HepG2 (cell line): ENCODE measurements at places on chromosomes 7 and 10. TPM values are rescaled to one million over a fixed set of nuclear protein-coding genes. Genes with fewer than 3 reads are reported as not detected.

Gene OR2A7
- total RNA-seq, result not detected in 2 replicates

Gene VPS37D
- total RNA-seq, result 4.9 and 6.3 TPM in 2 replicates

Gene WIPF3
- 0.06 TPM in 1 of 2 replicates, not detected in the other for total RNA-seq

Gene HK1
- total RNA-seq, result 0.21 and 0.29 TPM in 2 replicates

Gene CALML3
- total RNA-seq, result not detected in 2 replicates

Gene POP7
- 91.1 and 91.5 TPM in 2 replicates for total RNA-seq

Gene PAPOLB
- total RNA-seq, result not detected in 2 replicates

Gene FKBP6
- 0.13 and 0.20 TPM in 2 replicates for total RNA-seq

Gene FAM149B1
- total RNA-seq, result 9.1 and 9.3 TPM in 2 replicates

Gene OGDHL
- 1.6 and 3.0 TPM in 2 replicates for total RNA-seq

Gene SLC16A9
- 0.07 and 0.09 TPM in 2 replicates for total RNA-seq

Gene ZFAND4
- total RNA-seq, result 9.2 and 9.7 TPM in 2 replicates

Gene PRPS1L1
- total RNA-seq, result not detected in 2 replicates

Gene MBL2
- 9.2 and 9.6 TPM in 2 replicates for total RNA-seq

DNA sequence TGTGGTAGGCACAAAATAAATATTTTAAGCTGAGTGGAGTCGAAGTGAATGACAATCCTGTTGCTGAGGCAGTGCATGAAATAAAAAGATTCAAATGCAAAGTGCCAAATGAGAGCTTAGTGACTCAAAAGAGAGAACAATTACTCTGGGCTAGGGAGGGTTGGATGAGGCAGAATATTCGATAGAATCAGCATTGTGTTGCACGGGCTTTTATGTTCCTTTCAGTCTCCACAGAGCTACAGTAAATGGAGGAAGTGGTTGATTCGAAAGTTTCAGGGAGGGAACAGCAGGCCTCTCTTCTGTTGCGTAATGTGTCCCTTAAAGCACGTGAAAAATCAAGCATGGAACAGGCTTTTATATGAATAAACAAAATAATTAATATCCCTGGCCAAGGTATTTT is 599.3 kb upstream of the CELF2 start:
- DNase-seq, result no peak

DNA sequence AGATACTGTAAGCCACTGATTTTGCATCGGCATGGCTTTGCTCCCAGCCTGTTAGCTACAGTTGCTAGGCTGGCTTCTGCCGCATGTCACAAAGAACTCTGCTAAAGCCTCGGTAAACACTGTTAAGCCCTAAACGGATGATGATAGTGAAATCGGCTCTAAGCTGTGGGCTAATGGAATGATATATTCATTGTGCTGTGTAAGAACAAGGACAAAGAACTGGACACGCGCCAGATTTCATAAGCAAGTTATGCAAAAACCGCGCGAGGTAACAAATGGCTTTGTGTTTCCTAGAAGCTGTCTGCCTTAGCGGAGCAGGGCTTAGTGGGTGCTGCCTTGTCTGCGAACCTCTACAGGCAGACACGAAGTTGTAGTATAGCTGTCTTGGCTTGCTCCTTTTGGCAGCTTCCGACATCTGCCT is 331.3 kb upstream of the COBL start:
- peak; percentile 49 for DNase-seq

GRCh38 chr7:32680259-32681173 is 185.2 kb downstream of the AVL9 start:
- DNase-seq, result no peak

GRCh38 chr10:35359056-35359455 is 22.7 kb downstream of the CCNY start:
- no peak for DNase-seq

GRCh38 chr7:99385564-99385963 is 11.0 kb downstream of the ARPC1B start:
- DNase-seq, result no peak

DNA sequence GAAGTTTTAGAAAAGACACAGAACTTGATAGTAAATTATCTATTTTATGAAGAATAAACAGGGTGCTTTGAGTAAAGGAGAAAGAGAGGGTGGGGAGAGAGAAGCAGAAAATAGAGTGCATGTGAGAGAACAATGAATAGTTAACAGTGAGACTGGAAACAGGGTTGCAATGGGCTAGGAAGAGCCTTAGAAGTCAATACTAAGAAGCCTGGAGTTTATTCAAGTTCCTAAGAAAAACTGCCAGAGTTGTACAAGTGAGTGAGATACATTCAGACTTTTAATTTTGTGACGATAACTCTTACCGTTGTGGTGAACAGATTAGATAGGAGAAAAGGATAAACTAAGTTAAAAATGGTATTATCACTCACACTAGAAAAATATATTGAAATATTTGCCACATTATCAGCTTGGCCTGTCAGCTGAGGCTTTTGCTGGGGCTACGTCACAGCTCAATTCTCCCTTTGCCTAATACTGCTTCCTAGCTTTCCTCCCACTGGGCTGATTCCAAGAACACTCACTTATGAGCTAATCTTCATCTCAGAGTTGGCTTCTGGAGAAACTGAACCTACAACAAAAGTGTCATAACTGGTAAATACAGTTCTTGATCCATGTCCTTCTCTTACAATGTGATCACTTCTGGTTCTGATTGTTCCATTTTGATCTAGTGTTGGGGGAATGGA is 92.7 kb downstream of the SEMA3D start:
- DNase-seq, result no peak

- no peak for DNase-seq
Observed at GRCh38 chr7:11847336-11847735, 15.3 kb upstream of the THSD7A start.

DNA sequence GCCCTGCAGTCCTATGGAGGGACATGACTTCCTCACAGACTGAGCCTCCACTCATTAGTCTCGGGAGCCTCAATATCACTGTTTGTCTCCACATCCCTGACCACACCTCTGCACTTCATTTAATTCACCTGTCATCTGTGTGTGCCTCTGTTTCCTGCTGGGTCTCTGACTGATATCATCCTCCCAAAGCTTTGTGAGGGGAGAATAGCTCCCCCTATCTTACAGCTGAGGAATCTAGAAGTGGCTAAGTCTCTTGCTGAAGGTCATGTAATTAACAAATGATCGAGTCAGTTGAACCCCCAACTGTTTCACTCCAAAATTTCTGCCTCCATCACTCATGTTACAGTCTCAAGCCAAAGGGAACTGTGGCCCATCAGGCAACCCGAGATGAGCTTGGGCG is 5.5 kb upstream of the CPXM2 start:
- no peak for DNase-seq

- DNase-seq, result no peak
Observed at GRCh38 chr10:34346516-34347100, 468.5 kb downstream of the PARD3 start.

DNA sequence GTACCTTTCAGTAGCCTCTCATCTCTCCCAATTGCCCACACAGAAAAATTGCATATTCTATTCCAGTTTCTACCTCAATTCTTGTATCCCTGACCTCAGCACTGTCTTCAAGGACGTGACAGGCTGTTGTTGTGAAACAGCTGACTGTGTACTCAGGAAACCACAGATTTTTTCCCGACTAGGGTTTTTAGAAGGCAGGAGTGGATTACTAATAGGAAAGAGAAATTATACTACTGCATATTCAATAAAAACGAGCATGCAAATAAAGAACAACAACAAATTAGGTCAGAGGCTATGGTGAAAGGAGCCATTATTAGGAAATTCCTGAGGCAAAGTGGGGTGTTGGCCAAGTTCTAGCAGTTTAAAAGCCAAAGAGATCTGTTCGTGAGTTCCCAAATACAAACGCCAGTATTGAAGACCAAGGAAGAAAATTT is 93.4 kb downstream of the DOCK4 start:
- DNase-seq, result no peak

- DNase-seq, result no peak
Observed at GRCh38 chr7:84900215-84900614, 286.6 kb downstream of the SEMA3D start.

GRCh38 chr10:34339816-34340553 is 475.1 kb downstream of the PARD3 start:
- DNase-seq, result no peak

DNA sequence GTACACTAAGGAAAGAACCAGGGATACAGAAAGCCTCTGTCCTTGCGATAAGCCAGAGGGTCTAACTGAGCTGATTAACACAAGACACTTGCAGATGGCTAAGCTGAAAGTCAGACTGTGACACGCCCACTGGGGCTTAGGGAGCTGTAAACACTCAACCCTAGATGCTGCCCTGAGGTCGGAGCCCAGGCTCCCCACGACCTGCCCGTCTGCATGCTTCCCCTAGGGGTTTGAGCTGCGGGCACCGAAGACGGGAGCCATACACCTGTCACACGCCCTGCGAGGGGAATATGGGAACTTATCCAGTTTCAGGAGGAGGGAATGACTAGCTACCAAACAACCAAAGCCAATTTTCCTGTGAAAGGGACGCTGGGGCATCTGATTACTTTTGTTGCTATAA is 96.0 kb downstream of the HTR5A start:
- DNase-seq, result no peak

DNA sequence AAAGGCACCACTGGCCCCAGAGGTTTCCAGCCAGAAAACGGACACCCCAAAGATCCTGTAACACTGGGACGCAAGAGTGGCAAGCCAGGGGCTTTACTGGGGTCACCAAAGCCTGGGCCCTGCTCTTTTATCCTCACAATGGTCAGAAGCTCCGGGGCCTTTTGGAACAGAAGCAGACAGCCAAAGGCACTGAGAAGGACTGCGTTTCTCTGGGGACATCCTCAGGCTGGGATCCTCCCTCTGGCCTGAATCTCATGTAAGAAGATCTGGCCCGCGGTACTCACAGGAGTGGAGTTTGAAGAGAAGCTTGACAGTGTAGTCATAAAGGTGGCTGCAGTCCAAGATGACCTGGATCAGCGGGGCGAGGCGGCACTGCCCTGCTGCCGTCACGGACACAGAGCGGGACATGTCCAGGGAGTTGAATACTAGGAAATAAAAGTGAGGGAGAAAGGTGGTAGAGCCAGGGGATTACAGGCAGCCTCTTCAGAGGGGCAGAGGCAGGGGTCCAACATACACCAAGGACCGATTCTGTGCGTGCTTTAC is 81.4 kb downstream of the SPDYE5 start:
- DNase-seq, result no peak

- no peak for DNase-seq
Observed at GRCh38 chr7:44223362-44224079, 22.7 kb downstream of the YKT6 start.

GRCh38 chr7:134422638-134423037 is 36.3 kb downstream of the AKR1B1 start:
- DNase-seq, result peak; percentile 9

GRCh38 chr10:14588084-14588937 is 186.4 kb downstream of the FAM107B start:
- peak; percentile 84 for DNase-seq

DNA sequence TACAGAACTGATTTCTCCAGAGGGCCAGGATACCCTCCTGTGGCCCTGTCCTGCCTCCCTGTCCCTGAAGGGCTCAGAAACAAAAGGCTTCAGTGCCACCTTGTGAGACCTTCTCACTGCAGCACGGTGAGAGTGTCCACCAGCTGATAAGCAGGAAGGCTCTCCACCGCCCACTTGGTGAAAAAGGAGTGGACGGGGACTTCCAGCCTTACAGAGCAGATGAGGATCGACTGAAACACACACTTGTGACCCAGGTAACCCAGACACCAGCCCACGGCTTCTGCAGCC is 330.1 kb downstream of the GRID1 start:
- no peak for DNase-seq

DNA sequence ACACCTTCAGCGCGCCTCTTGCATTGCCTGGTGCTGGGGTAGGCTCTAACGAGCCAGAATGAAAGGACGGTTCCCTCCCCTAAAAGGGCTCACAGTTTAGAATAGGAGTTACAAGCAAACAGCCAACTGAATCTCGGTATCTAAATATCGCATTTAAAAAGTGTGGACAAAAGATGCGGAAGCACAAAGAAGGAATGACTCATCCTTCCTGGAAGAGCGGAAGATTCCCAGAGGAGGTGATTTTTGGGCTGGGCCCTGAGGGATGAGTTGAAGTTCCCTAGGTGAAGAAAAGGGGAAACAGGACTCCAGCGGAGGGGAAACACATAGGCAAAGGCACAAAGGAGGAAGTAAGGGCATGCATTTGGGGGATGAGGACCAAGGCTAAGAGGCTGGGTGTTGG is 29.9 kb downstream of the SRRM3 start:
- DNase-seq, result no peak

DNA sequence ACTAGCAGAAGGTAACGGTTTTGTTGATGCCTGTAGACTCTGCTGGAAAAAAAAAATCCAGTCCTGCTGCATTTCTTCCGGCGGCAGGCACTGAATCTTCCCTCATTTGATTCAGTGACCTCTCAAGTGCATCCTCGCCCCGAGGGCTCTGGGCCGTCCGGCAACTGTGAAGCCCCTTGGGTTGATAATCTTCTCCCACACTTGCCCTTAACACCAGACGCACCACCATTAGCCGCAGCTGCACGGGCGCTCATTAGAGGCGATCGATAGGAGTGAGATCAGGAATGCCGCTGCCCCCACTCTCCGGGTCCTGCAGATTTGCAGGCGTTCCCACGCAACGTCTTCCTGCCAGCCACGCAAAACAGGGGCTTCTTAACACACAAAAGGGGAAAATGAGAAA is 200.0 kb upstream of the MKI67 start:
- DNase-seq, result no peak

DNA sequence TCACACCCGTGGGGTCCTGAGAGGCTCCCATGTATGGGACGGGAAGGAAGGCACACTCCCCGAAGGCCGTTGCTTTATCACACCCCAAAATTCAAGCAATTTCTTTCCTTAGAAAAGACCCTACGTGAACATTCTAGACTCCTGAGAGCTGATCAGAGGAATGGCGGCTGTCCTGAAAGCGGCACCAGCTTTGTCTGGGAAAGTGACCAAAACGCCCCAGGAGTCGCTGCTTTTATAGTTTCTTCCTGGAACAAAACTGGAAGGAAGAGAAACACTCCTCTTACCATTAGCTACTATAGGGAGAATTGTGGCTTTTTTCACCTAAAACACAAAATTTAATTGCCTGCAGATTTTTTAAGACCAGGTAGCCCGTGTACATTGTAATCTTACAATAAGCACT is 261.8 kb upstream of the RNF32 start:
- DNase-seq, result no peak

- no peak for DNase-seq
Observed at GRCh38 chr10:114855776-114856543, 34.4 kb downstream of the FHIP2A start.
